ENCODE measurements at places on chromosomes 2 and 18.
A peak's percentile ranks its signal among the peaks of the same experiment; 100 is the strongest.

- DNase-seq: no peak
Measured at GRCh38 chr2:231356466-231356844, 39.1 kb upstream of the B3GNT7 start.

- peak; percentile 32 for DNase-seq
Measured at GRCh38 chr18:47204908-47205522, 28.9 kb upstream of the IER3IP1 start.

DNA sequence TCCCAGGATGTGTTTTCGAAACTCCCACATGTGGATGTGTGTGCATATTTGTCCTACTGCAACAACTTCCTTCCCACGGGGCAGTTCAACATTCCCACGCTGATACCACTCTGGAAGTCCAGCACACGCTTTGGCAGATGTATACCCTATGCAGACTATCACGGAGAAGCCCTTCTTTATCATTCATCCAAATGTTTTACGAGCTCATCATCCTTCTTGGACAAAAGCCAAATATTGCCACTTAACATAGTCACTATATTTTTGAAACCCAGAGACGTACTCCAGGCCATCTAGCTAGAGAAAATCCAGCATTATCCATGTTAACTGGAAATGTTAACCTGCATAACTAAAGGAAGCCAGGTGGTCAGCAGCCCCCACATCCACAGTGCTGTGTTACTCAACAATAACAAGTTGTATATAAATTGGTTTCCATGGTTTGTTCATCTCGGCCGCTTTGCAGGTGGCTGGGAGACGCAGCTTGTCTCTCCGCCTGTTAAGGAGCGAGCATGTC lies 131.5 kb downstream of the ZNF532 start:
- peak; percentile 36 for DNase-seq

- DNase-seq: no peak
Measured at GRCh38 chr2:119004602-119005001, 62.6 kb downstream of the MARCO start.

GRCh38 chr2:126889071-126889470 lies 9.6 kb upstream of the TEX51 start:
- no peak for DNase-seq

DNA sequence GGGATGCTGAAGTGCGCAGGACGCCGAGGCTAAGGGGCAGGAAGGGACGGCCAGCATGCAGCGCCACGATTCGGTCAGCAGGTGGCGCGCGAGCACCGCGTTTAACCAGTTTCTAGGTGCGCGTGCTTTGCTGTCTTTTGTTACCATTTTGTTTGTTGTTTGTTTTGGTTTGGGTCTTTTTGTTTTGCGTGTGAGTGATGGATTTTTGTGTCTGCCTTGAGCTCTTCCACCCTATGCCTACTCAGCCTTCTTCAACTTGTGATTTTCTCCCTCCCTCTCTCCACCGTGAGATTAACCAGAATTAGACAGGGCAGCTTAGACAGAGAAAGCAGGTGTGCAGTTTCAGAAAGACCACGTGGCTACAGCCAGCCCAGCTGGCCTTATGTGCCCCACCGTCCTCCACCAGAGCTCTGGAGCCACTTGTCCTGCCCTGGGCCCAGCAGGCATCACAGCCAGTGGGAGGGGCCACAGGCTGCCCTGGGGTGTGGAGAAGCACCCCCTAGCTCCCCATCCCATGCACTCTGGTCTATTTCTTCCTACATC lies 180.2 kb downstream of the RNF144A start:
- peak; percentile 75 for DNase-seq

GRCh38 chr2:207290833-207291624 lies 125.3 kb upstream of the KLF7 start:
- no peak for DNase-seq
